Chondrocyte (in vitro differentiated cells): ENCODE measurements at places on chromosomes 12 and 14.
A peak's percentile ranks its signal among the peaks of the same experiment; 100 is the strongest.

DNA sequence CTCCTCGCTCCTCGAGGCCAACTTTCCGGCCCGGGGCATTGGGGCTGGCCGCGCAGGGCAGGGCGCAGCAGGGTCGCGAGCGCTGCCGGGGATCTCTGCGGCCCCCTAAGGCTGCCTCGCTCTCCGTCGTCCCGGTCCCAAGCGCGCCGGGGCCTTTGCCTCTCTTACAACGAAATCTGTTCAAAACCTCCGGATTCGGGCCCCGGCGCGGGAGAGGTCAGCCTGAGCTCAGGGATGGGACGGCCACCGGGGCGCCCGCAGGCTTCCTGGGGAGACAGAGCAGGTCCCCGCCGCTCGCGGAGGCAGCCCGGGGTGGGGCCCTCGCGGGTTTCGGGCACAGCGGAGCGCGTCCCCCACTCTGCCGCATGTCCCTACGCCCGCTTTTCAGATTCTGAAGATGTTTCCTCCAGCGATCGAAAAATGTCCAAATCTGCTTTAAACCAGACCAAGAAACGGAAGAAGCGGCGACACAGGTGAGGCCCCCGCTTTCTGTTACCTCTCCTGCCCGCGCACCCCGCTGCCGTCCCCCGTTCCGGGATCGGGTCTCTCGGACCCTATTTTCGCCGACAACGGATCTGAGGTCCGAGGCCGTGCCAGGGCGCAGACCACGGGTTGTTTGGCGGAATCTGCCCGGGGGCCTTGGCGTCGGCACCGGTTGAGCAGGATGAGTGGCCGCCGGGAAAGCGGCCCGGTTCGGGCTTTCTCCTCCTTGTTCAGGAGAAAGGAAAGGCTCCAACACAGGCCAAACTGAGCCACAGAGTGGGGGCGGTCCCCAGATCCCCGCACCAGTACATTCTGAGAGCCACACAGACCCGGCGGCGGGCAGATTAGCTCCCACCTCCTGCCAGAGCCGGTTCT is 1.8 kb downstream of the VSX2 start:
- peak; percentile 91 for DNase-seq

DNA sequence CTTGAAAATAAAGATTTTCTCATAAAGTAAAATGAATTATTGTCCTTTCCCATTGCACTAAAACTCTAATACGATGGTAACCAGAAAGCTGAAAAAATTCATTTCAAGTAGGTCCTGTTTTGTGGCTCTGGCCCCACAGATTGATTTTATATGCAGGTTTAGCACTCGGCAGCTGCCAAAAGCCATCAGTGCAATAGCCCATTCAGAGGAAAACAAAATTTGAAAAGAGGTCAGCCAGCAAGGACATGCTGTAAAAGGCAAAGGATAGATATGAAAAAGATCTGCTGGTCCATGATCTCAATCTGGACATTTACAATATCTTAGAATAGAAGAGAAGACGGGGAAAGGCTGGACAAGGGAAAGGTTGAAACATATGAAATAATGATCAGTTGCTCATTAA is 414.8 kb upstream of the NOVA1 start:
- DNase-seq: no peak

GRCh38 chr14:50649691-50650090 is 18.4 kb downstream of the SAV1 start:
- no peak for DNase-seq

- DNase-seq: no peak
Measured at GRCh38 chr12:51971679-51972421, 20.4 kb downstream of the ACVR1B start.

GRCh38 chr14:23433457-23433856 is 2.0 kb downstream of the MYH7 start:
- peak; percentile 42 for DNase-seq

DNA sequence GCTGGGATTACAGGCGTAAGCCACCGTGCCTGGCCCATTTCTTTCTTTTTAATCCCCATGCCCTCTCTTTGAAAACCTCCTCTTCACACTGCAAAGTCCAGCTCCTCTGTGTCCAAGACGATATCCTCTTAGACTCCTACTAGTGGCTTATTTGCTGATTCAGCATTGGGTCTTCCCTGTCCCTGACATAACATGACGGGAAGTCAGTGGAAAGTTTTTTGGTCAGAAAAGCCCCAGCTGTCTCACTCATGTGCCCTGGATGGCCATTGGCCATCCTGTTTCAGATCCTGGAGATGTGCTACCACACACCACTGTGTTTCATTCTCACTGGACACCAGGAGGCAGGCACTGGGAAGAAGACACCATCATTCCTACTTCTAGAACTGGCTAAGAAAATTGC is 102.6 kb upstream of the MED13L start:
- no peak for DNase-seq

DNA sequence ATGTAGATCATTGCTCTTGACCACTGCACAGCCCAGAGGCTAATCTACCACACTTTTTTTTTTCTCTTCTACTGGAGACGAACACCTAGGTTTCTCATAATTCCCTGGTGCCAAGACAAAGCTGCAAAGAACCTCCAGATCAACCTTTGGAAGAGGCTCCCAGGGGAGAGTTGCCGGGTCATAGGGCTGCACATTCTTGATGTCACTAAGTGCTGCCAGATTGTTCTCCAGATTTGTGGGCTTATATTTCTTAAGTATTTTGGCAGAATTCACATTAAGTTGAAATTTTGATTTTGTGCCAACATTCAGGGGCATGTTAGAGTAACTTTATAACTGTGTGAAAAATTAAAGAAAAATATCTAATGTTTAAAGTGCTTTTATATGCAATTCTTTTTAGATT is 13.5 kb upstream of the PDZRN4 start:
- DNase-seq: no peak

- DNase-seq: no peak
Measured at GRCh38 chr12:22938323-22938722, 313.4 kb downstream of the ETNK1 start.

DNA sequence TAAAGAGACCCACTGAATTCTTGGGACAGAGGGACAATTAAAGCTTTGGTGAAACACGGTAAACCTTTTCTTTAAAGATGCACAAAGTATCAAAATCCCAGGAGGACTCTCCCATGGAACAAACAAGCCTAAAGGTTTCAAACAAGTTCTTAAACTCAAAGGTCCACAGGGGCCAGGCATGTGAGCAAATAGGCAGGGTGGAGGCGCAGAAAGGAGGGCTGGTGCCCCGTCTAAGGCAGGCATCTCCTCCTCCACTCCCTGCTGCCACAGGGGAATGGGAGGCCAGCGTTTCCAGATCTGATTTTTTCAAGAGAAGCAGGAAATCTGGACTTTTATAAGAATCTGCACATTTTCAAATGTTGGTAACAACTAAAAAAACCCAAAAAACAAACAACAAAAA is 7.6 kb downstream of the RPS6KL1 start:
- no peak for DNase-seq

DNA sequence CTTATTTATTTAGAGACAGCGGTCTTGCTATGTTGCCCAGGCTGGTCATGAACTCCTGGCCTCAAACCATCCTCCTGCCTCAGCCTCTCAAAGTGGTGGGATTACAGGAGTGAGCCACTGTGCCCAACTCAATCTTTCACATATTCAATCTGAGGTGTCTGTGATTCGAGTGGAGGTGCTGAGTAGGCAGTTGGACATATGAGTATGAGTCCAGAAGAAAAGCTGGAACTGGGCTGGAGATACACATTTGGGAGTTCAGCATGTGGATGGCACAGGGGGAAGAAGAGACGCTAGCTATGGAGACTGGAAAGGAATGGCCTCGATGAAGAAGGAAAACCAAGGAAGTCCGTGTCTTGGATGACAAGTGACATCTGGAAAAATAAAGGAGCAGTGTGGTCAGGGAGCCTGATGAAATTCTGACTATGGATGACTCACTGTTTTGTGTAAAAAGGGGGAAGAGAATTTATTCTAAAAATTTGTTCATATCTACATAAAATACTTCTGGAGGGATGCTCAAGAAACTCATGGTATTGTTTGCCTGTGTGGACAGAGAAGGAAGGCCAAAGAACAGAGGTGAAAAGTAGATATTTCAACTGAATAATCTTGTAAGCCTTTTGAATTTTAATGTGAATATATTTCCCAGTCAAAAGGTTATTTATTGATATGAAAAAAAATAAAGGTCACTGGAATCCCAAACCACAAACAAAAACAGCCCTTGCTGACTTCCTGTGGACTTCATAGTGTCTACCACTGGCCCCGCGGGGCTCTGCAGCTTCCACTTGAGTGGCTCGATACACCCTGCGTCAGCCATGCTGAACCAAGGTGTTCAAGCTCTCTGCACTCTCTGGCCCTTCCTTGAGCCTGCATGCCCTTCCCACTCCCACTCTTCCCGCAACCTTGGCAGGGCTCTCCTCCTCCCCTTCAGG is 8.9 kb upstream of the LTA4H start:
- DNase-seq: no peak
